Stimulated activated effector memory CD8-positive, alpha-beta T cell treated with anti-CD3 and anti-CD28 coated beads, Interleukin-12 subunit alpha, Interleukin-12 subunit beta, amount 100 ng/mL, for 72 hours (primary cell): ENCODE measurements at places on chromosomes 5 and 9.

GRCh38 chr5:43609752-43610151 lies 6.8 kb downstream of the NNT start:
- no peak for DNase-seq

- no peak for DNase-seq
Measured at GRCh38 chr9:128164307-128164885, 4.3 kb downstream of the BBLN start.

DNA sequence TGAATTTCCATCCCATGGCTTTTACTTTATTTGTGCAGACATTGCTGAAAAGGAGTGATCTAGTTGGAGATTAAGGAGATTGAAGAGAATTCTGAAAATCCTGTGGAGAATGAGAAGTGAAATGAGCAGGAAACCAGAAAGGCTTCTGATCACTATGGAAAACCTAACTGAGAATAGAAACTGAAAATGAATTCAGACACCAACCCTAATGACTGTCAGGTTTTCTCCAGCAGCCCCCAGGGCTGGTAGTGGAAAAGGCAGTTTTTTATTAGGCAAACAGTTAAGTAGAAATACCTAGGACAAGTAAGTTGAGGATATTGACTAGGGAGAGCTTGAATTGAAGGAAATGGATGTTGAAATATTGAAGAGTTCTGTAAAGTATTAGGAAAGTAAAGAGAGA lies 14.7 kb upstream of the ARRDC3 start:
- DNase-seq = no peak

GRCh38 chr9:124040935-124041816 lies 29.6 kb downstream of the LHX2 start:
- DNase-seq = peak; percentile 73

GRCh38 chr9:80233906-80234305 lies 662.1 kb downstream of the TLE4 start:
- DNase-seq = no peak

DNA sequence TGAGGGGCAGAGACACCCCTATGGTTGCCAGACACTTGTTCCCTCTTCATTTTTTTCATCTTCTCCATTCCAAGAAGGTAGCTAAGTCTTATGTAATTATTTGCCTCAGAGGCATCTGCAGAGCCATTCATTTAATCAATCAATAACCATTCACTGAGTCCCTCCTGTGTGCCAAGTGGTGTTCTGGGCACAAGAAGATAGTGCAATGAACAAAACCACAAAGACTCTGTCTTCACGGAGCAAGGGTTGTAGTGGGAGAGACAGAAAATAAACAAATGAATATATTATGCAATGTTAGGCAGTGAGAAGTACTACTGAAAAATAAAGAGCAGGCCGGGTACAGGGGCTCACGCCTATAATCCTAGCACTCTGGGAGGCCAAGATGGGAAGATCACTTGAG lies 41.4 kb upstream of the CTNNA1 start:
- no peak for DNase-seq

- no peak for DNase-seq
Measured at GRCh38 chr9:113548221-113549041, 84.9 kb downstream of the RGS3 start.
